T-cell (primary cell): ENCODE measurements at places on chromosomes 7 and 10. TPM values are rescaled to one million over a fixed set of nuclear protein-coding genes. Genes with fewer than 3 reads are reported as not detected.

The PCDH15 gene
- not detected for total RNA-seq

The BPGM gene
- total RNA-seq: 18.3 TPM

The SLC16A9 gene
- not detected for total RNA-seq

DNA sequence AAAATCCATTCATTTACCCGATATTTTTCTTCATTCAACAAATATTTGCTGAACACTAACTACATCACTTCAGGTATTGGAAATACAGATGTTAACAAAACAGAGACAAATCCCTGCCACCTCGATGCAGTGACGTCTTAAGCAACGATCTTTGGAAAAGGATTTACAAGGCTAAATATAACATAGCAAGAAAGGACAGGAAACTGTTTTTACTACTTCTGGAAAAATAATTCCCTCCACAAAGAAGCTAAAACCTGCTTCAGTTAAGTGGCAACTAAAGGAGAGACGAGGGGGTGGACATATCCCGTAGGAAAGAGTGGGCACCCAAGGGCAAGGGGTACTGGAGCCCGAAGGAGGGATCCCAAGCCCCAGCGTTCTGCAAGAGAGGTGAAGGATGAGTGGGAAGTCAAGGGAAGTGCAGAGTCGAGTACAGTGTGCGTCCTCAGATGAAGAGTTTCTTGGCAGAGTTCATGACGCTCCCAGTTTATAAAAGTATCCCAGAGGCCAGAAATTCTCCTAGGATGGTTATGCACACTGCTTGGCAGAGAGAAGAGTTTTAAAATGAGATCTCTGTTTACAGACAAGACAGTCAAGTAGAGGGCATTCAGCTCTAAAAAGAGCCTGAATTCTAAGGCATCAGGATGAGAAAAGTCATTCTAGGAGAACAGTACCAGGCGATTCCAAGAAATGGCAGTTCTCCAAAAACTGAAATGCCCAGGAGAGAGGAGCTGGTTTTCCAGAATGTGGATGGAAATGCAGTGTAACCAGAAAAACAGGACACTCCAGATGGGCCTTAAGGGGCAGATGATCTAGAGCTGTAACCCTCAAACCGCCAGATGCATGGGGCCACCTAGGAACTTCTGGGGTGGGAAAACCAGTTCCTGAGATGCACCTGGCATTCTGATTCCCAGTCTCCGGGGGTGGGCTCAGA lies 97.3 kb downstream of the GRB10 start:
- no peak overlapping the region for H3K4me3 ChIP-seq
- H3K36me3 ChIP-seq: peaks cover 2% of the 10 kb centered on the region
- H3K27me3 ChIP-seq: peaks cover 6% of the 10 kb centered on the region

GRCh38 chr7:116697152-116697551 lies 25.2 kb downstream of the MET start:
- no peak for DNase-seq
- no peaks in the 10 kb centered on the region for H3K4me1 ChIP-seq
- H3K27me3 ChIP-seq: no peaks in the 10 kb centered on the region
- no peak overlapping the region for H3K4me3 ChIP-seq

- no peaks in the 10 kb centered on the region for H3K36me3 ChIP-seq
- DNase-seq: no peak
- no peak overlapping the region for H3K27ac ChIP-seq
- no peak overlapping the region for H3K4me3 ChIP-seq
Measured at GRCh38 chr10:17533731-17534130, 79.3 kb upstream of the ST8SIA6 start.

GRCh38 chr10:62471711-62472110 lies 97.5 kb downstream of the ZNF365 start:
- H3K27me3 ChIP-seq: no peaks in the 10 kb centered on the region
- no peak overlapping the region for H3K27ac ChIP-seq
- H3K4me3 ChIP-seq: no peak overlapping the region
- no peak for DNase-seq
- no peaks in the 10 kb centered on the region for H3K4me1 ChIP-seq

GRCh38 chr7:26328498-26329390 lies 37.1 kb downstream of the SNX10 start:
- no peaks in the 10 kb centered on the region for H3K36me3 ChIP-seq
- H3K4me1 ChIP-seq: peaks cover 3% of the 10 kb centered on the region
- no peaks in the 10 kb centered on the region for H3K27me3 ChIP-seq
- no peak for DNase-seq
- H3K27ac ChIP-seq: no peak overlapping the region

DNA sequence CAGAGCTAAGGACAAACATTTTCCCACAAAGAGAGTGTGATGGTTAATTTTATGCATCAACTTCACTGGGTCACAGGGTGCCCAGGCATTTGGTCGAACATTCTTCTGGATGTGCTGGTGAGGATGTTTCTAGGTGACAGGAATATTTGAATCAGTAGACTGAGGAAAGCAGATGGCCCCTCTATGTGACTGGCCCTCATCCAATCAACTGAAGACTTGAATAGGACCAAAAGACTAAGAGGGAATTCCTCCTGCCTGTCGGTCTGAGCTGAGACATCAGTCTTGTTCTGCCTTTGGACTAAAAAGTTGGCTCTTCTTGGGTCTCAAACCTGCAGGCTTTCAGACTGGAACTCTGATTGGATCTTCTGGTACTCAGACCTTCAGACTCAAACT lies 44.4 kb downstream of the AFAP1L2 start:
- no peaks in the 10 kb centered on the region for H3K27me3 ChIP-seq
- H3K36me3 ChIP-seq: no peaks in the 10 kb centered on the region
- no peaks in the 10 kb centered on the region for H3K4me1 ChIP-seq
- no peak overlapping the region for H3K4me3 ChIP-seq
- DNase-seq: no peak

GRCh38 chr7:107815254-107815882 lies 12.3 kb upstream of the SLC26A3 start:
- H3K27ac ChIP-seq: no peak overlapping the region
- no peaks in the 10 kb centered on the region for H3K4me1 ChIP-seq
- no peak for DNase-seq
- no peaks in the 10 kb centered on the region for H3K27me3 ChIP-seq

DNA sequence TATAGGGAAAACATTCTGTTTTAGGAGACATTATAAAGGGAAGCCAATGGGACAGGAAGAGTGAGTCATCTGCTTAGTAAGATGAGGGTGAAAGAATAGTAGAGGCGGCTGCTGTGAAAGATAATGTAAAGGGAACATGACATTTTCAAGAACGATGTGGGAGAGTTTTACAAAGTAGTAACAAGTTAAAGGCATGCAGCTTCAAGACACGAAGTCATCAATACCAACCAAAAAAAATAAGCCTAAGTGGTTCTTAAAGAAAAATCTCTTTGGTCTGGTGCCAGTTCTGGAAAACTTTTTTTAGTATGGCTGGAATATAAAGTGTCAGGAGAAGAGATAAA lies 6.1 kb downstream of the GSTO1 start:
- H3K27me3 ChIP-seq: no peaks in the 10 kb centered on the region
- H3K36me3 ChIP-seq: peaks cover 5% of the 10 kb centered on the region
- DNase-seq: no peak
- H3K4me1 ChIP-seq: peaks cover 15% of the 10 kb centered on the region
- H3K27ac ChIP-seq: peak overlapping the region; percentile 40

- no peaks in the 10 kb centered on the region for H3K4me1 ChIP-seq
- no peak overlapping the region for H3K4me3 ChIP-seq
- no peaks in the 10 kb centered on the region for H3K27me3 ChIP-seq
- peaks cover 5% of the 10 kb centered on the region for H3K36me3 ChIP-seq
- H3K27ac ChIP-seq: no peak overlapping the region
Measured at GRCh38 chr10:48400850-48401220, 94.4 kb downstream of the MAPK8 start.

- H3K27ac ChIP-seq: no peak overlapping the region
- no peaks in the 10 kb centered on the region for H3K27me3 ChIP-seq
- H3K4me3 ChIP-seq: no peak overlapping the region
- no peak for DNase-seq
Measured at GRCh38 chr7:78218051-78218450, 419.5 kb downstream of the PHTF2 start.
